ENCODE measurements at places on chromosomes 3 and 15.

- no peak for DNase-seq
Observed at GRCh38 chr3:114176487-114176886, 2.4 kb downstream of the DRD3 start.

GRCh38 chr3:76177610-76178009, 392.3 kb upstream of the ZNF717 start:
- DNase-seq, result no peak

DNA sequence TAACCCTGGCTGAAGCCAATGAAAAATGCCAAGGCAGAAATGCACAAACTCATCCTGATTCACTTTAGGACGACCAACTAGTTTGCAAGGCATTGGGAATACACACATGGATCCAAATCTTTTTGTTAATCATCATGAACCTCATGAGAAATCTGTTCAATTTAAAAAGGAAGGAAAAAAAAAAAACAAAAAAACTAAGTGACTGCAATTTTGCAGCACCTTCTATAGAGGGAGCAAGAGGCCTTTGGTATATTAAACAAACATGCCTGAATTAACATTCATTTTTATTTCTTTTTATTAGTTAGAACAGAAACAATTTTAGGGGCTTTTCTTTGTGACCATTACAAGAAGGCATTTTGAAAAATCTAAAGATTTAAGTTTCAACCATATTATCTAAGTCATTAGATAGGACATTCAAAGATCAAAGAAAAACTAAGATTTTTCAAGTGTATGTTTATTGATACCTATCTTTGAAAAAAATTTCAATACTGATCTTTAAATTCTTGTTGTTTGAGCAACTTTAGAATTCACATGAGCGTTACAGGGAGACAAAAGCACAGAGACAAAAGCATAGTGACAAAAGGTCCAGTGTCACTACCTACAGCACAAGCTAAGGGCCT, 182.4 kb downstream of the CBLB start:
- DNase-seq, result no peak

DNA sequence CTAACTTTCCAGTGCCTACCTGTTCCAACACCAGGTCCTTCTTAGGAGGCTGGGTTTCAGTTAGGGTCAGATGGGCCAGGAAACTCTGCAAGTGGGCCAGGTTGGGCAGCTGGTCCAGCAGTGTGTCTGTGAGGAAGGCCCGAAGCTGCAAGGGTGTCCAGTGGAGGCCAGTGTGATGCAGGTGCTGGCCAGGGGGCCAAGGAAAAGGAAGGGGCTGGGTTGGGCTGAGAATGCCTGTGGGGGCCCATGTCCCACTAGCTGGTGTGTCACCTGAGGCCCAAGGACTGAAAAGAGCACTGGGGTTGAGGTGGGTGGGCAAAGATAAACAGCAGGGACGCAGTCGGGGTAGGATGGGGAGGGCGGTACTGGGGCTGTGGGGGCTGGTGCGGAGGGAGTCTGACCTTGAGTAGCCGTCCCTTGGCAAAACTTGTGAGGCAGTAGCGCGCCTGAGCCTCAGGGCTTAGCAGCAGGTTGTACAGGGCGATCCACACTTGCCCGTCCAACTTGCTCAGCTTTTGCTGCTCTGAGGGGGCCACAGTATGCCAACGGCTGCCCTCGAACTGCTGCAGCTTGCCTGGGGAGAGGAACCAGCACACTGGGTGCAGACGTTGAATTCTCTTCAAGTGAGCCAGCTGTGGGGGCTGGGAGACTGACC, 1.5 kb upstream of the RASSF1 start:
- DNase-seq, result no peak

- no peak for DNase-seq
Observed at GRCh38 chr3:66110840-66111239, 72.1 kb upstream of the MAGI1 start.

- no peak for DNase-seq
Observed at GRCh38 chr3:1092061-1092460, 763 bp upstream of the CNTN6 start.

DNA sequence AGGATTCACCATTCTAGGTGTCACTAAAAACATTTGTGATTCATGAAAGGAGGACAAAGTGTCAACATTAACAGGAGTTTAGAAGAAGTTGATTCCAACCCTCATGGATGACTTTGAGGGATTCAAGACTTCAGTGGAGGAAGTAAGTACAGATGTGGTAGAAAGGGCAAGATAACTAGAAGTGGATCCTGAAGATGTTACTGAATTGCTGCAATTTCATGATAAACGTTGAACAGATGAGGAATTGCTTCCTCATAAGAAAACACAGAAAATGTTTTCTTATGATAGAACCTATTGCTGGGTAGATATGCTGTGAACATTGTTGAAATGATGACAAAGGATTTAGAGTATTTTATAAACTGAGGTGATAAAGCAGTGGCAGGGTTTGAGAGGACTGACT, 23.5 kb upstream of the ATP2C1 start:
- no peak for DNase-seq

DNA sequence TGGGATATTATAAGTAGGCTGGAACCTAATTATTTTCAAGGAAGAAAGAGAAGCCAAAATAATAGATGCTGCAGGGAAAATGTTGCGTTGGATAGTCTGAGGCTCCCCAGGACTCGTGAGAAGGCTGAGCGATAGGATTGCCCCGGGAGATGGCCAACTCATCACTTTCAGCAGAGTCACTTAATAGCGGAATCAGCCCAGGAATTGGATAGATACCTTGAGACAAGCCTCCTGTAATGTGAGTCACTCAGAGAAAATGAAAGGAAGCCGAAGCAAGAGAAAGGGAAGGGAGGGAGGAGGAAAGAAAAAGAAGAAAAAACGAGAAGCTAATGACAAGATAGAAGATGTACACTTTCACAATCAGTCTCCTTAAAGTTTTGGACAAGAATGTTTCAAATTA, 94.3 kb downstream of the SQOR start:
- no peak for DNase-seq

DNA sequence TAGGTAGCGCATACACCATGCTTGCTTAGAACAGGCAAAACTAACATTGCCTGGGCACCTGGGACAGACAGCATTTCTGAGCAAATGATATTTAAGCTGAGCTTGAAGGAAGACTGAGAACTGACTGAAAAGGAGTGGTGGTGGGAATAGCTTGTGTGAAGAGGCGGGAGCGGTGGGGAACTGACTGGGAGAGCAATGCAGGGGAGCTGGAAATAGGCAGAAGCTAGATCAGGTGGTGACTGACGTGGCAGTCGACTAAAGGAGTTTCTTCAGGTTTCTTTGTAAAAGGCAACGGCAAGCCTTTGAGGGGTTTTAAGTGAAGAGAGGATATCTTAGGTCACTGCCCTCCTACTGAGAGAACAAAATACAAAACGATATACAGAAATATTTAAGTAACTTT, 61.8 kb downstream of the NEO1 start:
- no peak for DNase-seq

GRCh38 chr15:65201918-65202317, 9.4 kb downstream of the CILP start:
- no peak for DNase-seq

GRCh38 chr3:21216598-21216997, 534.4 kb downstream of the ZNF385D start:
- DNase-seq, result no peak

- DNase-seq, result no peak
Observed at GRCh38 chr3:118531816-118532215, 502.8 kb downstream of the IGSF11 start.

GRCh38 chr3:53525765-53526703, 31.6 kb downstream of the CACNA1D start:
- no peak for DNase-seq

- no peak for DNase-seq
Observed at GRCh38 chr3:103406320-103406850, 971.6 kb downstream of the ZPLD1 start.

DNA sequence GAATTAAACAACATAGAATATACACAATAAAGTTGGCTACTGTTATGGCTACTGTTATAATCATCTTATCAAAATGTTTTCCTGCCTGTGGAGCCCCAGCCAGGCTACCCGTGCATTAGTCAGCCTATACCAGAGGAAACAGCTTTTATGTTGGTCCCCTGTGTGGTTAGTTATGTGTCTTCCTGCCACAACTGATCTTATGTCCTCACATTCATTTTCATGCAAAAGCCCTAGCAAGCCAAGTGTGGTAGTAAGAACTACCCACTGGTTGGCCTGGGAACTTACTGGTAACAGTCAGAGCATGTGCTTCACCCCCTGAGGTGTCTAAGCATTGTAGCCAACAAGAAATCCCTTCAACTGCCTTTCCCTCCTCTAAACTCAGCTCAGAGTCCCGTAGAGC, 21.8 kb downstream of the MGLL start:
- no peak for DNase-seq

- DNase-seq, result no peak
Observed at GRCh38 chr3:71008350-71008935, 575.1 kb downstream of the FOXP1 start.

- no peak for DNase-seq
Observed at GRCh38 chr3:115523458-115523857, 99.9 kb upstream of the GAP43 start.

DNA sequence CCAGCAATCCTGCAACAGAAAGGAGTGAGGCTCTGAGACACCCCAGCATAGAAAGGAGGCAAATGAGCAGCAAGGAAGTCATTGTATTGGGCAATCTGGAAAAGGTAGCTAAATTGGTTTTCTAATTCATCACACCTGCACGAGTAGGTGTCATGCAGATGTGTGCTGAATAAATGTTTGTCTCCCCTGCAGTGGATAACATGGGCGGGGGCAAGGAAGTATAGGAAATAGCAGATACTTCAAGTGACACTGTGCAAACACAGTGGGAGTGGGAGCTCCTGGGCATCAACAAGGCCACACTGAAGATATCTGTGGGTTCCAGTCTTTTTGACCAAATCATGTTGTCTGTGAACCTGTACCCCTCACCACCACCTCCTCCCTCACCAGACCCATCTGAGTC, 14.4 kb upstream of the HTR3E start:
- no peak for DNase-seq

DNA sequence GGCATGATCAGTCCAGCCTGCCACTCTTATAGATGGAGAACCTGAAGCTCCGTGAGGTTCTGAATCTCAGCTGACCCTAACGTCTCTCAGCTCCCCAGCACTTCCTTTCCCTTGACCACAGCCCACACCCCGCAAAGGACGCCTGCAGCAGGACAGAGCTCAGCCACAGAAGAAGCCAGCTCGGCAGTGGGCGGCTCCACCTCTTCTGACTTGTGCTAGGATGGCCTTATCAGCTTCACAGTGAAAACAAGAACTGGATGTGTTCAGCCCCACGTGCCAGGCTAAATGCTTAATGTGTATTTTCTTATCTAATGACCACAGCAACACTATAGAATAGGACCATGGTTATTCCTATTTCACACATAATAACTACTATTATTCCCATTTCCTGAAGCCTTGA, 127.6 kb downstream of the ARNT2 start:
- no peak for DNase-seq

DNA sequence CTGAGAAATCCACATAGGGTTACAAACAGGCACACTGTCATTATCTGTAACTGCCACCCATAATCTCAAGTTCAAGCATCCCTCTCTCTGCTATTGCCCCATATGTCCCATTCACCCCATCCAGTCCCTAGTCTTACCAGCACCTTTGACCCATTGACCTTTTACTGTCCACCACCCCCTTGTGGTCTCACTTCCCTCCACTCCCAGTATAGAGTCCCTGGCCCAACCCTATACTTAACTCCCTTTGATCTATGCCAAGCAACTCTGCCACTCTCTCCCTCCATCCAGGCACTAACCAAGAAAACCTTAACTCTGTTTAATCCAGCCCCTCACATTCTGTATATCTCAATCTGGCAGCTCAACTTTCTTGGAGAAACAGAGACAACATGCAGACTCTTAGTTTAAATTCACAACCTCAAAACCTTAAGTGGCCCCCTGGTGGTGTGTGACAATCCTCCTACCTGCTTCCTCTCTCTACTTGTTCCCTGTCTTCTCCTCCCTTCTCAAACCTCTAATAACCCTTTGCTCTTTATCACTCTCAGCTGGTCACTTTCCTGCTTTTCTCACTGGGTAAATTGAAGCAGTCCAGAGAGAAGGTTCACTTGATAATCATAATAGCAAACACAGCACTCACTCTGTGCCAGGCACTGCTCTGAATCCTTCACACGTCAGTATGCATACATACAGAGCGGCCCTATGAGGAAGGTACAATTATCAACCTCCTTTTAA, 162.7 kb downstream of the STT3B start:
- no peak for DNase-seq

- no peak for DNase-seq
Observed at GRCh38 chr3:169666376-169667165, 3.1 kb upstream of the MECOM start.

DNA sequence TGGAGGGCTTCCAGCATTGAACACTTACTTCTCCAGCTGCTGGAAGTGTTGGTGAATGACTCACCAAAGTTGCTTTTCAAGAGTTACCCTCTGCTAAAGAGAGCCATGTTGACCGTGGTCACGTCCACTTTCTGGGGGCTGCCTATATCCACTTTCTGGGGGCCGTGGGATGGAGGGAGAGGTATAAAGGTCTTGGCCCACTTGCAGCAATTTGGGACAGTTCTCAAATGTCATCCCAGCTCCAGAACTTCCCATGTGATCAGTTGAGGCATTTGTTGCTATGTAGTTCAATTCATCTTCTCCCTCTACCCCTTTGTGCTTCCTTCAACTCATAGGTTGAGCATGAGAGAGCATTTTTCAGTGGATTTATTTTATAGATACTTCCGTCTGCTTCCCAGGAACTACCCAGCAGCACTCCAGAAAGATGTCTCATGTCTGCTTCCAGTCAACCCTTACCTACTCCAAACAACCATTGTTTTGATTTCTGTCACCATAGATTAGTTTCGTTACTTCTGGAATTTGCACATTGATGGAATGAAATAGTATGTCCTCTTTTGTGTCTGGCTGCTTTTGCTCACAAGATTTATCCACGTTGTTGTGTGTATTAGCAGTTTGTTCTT, 130.6 kb downstream of the TCF12 start:
- DNase-seq, result no peak

- DNase-seq, result no peak
Observed at GRCh38 chr3:54433846-54434245, 311.5 kb downstream of the CACNA2D3 start.

DNA sequence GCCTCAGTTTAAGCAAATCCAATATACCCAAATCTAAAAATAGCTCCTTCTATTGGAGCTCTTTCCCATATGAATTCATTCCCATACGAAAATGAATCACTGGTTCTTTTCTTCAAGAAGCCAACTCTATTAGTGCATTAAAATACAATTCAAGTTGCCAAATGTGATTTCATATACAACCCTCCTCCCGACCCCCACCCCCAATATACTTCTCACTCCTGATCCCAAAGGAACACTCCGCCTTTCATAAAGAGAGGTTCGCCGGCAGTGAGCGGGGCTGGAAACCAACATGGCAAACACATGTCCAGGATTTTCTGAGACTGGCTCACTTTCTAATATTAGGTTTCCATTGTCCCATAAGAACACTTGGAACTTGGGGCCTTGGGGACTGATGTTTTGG, 48.5 kb downstream of the MAGEF1 start:
- no peak for DNase-seq

DNA sequence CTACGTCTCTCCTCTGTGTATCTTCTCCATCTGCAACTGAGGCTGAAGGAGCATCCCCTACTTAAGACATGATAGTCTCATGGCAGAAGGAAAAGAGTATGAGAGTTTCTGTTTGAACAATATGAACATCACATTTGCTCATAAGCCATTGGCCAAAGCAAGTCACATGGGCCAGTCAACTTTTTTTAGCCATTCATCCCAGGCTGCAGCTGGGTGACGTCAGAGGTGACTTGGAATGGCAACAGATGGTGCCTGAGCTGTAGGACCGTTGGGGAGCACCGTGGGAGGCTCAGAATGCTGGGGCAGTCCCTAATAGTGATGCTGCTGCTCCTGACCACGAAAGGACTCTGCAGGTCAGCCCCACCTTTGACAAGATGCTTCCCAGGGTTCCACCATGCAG, 58.7 kb downstream of the CRTC3 start:
- DNase-seq, result no peak

Measured in tibial nerve (tissue), 4 donors.